ENCODE measurements at places on chromosomes 4 and X. TPM values are rescaled to one million over a fixed set of nuclear protein-coding genes. Genes with fewer than 3 reads are reported as not detected.

Gene CT47B1
- not detected for total RNA-seq

Gene ARMCX1
- 6.6 TPM for total RNA-seq

Gene ABCD1
- 87.2 TPM for total RNA-seq

Gene PGAM4
- total RNA-seq, result not detected

- no peaks in the 10 kb centered on the region for H3K4me1 ChIP-seq
- no peaks in the 10 kb centered on the region for H3K36me3 ChIP-seq
- peak overlapping the region; percentile 49 for H3K27ac ChIP-seq
- H3K4me3 ChIP-seq, result no peak overlapping the region
- no peaks in the 10 kb centered on the region for H3K27me3 ChIP-seq
- DNase-seq, result no peak
Measured at GRCh38 chrX:43589735-43590134, 66.4 kb upstream of the MAOA start.

DNA sequence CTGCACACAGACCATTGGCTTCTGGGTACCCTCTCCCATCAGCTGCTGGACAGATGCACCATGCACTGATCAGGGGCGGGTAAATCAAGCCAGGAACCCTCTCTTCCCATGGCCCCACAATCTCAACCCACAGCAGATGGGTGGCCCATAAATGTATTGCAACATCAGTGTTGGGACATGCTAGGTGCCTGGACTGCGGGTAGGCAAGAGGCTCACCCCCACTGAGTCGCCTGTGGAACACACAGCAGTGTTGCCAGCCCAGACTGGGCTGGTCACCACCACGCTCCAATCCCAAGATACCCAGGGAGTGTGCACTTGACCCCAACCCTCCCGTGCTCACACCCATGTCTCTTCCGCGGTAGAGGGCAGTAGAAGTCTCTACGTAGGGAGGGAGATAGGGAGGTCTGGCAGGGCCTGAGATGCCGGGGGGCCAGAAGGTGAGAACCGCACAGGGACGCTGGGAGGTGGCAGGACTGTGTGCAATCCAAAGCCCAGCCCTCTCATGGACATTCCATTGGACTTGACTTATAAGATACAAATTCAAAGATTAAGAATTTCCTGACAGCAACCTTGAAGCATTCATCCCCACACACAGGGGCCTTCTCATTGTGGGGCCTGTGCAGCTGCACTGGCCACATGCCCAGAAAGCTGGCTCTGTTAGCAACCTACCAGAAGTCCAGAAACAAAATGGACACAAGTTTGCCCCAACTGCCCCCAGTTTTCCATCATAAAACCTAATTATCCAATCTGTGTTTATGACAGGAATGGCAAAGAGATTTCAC lies 183.7 kb downstream of the NSUN7 start:
- H3K4me1 ChIP-seq, result no peaks in the 10 kb centered on the region
- no peaks in the 10 kb centered on the region for H3K36me3 ChIP-seq
- H3K27me3 ChIP-seq, result no peaks in the 10 kb centered on the region
- DNase-seq, result no peak

GRCh38 chrX:129650183-129650689 lies 4.5 kb downstream of the APLN start:
- no peaks in the 10 kb centered on the region for H3K36me3 ChIP-seq
- no peak overlapping the region for H3K27ac ChIP-seq
- no peak for DNase-seq

GRCh38 chr4:40195182-40196177 lies 1.4 kb upstream of the RHOH start:
- H3K36me3 ChIP-seq, result no peaks in the 10 kb centered on the region
- peak overlapping the region; percentile 57 for H3K4me3 ChIP-seq
- H3K27ac ChIP-seq, result peak overlapping the region; percentile 68
- no peaks in the 10 kb centered on the region for H3K4me1 ChIP-seq

DNA sequence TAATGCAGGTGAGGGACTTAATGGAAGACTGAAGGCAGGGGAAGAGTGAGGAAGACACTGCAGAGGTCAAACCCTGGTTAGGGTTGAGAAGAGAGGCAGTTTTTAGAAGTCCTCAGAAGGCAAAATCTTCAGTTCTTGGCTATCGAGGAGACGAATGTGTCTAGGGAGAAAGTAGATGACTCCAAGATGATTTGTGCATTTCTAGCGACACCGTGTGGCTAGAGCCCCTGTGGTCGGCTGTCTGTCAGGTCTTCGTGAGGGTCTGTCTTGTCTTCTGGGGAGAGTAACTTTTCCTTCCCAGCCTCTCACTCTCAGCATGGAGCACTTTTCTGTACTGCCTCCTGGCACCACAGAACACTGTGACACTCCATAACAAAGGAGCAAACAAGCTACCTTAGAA lies 458.1 kb downstream of the STIM2 start:
- H3K27ac ChIP-seq, result no peak overlapping the region
- H3K27me3 ChIP-seq, result no peaks in the 10 kb centered on the region
- H3K4me1 ChIP-seq, result no peaks in the 10 kb centered on the region
- no peak for DNase-seq
- H3K4me3 ChIP-seq, result no peak overlapping the region

Data from Peyer's patch (tissue), 4 donors.